Kidney tubule cell (primary cell): ENCODE measurements at places on chromosomes 3 and 15.

DNA sequence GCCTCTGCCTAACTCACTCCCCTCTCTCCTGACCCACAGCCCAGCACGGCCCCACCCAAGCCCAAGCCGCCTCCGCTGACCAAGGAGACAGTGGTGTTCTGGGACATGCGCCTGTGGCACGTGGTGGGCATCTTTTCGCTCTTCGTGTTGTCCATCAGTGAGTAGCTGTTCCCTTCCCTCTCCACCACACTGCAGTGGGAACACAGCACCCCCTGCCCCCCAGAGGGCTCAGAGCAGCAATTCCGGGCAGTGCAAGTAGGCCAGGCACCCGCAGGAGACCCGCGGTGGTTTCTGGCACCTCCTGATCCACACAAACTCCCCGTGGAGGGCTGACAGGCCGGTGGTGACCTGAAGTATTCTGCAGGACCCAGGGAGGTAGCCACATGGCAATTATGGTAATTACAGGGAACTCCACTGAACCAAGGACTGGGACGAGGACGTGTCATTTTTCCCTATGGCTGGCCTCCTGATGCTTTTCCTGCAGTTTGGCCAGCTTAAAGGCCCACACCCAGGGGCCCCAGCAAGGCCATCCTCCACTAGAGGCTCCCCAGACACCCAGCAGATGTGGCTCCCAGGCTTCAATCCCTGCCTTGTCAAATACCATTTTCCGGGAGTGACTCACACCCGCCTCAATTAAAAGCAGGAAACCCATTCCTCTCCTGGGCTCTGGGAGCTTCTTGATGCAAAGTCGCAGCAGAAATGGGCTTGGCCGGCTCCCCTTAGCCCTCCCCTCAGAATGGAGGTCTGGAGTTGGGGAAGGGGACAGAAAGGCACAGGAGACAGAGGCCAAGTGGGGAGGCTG, 4.8 kb downstream of the TMIE start:
- peak; percentile 73 for DNase-seq

- peak; percentile 65 for DNase-seq
These were observed 230.3 kb upstream of the TBL1XR1 start for GRCh38 chr3:177427540-177427939.

DNA sequence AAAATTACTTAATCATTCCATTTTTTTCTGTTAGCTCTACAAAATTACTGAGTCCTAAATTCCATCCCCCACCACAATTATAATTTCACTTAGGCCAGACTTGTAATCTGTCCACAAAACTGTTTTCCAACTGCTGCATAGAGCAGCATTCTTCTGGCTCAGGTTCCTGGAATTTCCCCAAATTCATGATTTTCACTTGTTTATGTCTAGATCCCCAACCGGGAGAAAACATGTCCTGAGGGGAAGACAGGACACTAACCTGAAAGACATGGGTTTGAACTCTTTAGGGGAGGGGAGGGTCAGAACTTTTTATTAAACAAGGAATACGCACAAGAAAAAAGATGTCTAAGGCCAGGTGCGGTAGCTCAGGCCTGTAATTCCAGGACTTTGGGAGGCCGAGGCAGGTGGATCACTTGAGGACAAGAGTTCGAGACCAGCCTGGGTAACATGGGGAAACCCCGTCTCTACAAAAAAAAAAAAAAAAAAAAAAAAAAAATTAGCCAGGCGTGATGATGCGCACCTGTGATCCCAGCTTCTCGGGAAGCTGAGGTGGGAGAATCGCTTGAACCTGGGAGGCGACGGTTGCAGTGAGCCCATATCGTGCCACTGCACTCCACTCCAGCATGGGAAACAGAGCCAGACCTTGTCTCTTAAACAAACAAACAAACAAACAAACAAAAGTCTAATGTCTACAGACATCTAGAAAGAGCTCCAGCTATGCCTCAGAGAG, 1.5 kb downstream of the ETFA start:
- DNase-seq: no peak

- no peak for DNase-seq
These were observed 250.2 kb downstream of the VGLL3 start for GRCh38 chr3:86740751-86741150.

- DNase-seq: peak; percentile 36
These were observed 20.6 kb upstream of the PDE8A start for GRCh38 chr15:84961114-84961452.

DNA sequence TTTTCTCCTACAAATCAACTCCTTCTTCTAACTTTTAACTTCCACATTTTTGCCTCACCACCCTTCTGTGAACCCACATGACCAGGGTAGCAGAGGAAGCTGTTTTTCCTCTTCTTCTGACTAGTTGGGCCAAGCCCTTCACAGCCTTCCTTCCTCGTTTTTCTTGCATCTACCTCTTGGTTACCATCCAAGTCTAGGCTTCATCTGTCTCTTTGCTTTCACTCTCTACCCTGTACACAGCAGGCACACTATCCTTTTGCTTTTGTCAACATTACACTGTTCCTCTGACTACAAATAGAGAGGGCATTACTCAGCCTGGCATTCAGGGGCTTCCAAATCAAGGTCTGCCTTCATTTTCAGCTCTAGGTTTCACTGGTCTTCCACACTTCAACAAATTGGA, 22.0 kb downstream of the SLC9A9 start:
- DNase-seq: no peak

DNA sequence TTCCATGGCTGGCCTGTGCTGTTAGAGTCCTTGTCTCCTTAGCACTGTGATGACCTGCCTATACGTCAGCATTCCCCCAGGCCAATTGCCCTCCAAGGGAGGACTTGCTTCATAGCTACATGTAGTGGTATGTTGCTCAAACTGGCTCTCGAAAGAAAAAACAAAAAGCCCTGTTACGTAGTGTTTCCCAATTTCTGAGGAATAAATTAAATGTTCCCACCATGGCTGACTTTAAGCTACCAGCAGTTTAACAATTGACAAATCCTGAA, 54.6 kb downstream of the WNT7A start:
- peak; percentile 19 for DNase-seq

- DNase-seq: no peak
These were observed 56.8 kb upstream of the IMPG2 start for GRCh38 chr3:101377209-101377608.

DNA sequence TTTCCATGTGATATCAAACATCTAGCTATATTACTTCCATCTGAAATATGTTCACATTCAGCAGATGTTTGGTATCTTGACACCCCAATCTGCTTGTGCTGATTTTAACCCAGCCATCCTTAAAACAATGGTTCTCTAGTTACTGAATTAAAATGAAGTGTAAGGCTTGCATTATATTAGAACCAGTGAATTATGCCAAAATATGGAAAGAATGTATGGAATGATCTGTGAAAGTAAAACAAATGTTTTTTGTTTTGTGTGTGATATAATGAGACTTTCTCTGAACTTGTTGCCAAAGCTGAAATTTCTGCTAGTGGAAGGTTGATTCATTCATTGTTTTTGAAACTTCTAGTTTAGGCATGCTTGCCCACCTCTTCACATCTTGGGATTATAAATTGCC, 317.1 kb downstream of the MEX3B start:
- no peak for DNase-seq

DNA sequence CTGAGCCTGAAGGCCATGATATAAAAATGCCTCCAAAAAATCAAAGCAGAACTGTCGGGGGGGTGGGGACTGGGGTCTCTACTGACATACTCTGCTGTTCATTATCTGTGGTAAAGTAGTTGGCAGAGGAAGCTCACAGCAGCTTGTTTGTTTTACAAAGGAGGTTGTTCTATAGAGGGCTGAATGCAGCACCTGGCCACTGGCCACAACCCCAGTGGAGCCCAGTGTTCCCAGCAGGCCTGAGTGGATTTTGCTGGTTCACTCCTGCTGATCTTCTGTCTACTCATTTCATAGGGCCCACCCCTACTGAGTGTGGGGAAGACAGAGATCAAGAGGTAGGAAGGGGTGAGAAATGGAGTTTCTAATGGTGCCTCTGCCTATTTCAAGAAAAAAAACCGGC, 125.5 kb downstream of the DIPK2A start:
- DNase-seq: no peak

- peak; percentile 30 for DNase-seq
These were observed 19.6 kb downstream of the TIMP4 start for GRCh38 chr3:12139111-12139511.

- no peak for DNase-seq
These were observed 189.3 kb upstream of the SGO1 start for GRCh38 chr3:20375302-20375701.

GRCh38 chr15:85619992-85620689, 174.6 kb downstream of the KLHL25 start:
- DNase-seq: no peak

GRCh38 chr3:126546549-126547239, 12.0 kb downstream of the C3orf22 start:
- no peak for DNase-seq

DNA sequence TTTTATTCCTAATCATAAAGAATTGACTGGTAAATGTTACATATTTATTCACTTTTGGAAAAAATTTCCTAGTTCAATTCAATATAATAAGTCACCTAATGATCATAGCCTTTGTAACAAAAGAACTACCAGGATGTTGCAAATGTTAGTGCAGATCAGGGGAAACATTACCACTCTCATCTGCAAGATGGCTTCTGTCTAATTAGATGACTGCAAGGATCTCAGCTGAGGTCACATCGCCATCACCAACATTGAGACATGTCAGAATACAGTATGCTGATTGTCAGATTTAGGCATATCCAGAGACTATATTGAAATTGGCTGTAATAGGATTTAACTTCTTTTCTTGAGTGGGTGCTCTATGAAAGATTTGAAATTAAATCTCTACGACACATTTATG, 431.4 kb upstream of the AGTR1 start:
- DNase-seq: no peak

GRCh38 chr15:40151991-40152390, 8.9 kb upstream of the BUB1B start:
- peak; percentile 68 for DNase-seq

DNA sequence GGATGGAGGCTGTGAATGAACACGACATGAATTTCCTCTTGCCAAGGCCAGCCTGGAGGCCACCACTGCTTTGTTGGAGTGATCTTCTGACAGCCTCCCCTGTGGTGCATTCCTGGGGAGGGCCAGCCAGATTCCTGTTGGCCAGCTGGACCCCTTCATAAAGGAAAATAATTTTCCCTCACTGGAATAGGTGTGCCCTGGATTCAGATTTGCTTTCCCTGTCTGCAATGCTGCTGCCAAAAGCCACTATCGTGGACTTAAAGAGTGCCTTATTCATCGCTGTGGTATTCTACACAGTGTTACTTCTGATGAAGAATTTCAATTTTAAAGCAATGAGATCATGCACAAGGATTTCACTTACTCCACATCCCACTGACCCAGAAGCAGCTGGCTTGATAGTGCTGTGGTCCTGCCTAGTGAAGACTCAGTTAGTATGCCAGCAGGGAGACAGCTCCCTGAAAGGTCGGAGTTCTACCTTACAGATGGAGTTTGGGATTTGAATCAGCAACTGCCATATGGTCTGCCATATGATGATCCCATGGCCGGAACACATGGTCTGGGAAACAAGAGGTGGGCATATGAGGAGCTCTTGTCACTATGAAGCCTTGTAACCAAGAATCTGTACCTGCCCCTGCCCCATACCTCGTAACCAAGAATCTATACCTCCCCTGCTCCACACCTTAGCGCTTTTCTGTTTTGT, 145.2 kb downstream of the KLF13 start:
- DNase-seq: peak; percentile 86

DNA sequence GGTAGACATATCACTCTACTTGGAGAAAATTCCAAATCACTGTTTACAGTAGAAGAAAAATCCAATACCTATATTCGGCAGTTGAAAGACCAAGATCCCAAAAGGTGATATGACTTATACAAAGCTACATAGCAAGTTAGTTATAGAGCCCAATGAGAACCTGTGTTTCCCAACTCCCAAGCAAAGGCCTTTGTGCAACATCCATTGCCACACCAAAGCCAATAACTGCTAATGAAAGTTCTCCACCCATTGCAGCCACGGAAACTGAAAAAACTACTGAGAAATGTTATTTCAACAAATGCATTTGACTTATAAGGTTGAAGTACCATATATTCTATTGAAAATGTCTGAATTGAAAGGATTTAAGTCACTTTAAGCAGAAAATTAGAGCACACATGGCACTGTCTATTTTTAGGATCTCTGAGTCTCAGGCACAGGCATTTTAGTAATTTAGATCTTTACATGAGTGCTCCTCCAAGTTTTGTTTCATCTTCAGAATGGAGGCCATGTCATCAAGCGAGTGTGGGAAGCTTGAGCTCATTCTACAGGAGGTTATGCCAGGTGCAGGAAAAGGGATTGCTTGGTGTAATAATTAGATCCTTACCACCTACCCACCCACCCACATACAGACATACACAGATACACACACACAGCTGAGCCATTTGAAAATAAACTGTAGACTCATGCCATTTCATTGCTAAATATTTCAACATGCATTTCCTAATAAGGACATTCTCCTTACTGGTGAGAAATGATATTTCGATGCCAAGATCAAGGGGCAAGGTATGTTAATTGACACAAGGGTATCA, 19.7 kb upstream of the ANO10 start:
- DNase-seq: no peak

GRCh38 chr3:20378315-20378714, 192.3 kb upstream of the SGO1 start:
- no peak for DNase-seq

- no peak for DNase-seq
These were observed 28.6 kb downstream of the FNDC3B start for GRCh38 chr3:172067837-172068440.

GRCh38 chr15:49830391-49830790, 209.5 kb downstream of the DTWD1 start:
- peak; percentile 48 for DNase-seq

DNA sequence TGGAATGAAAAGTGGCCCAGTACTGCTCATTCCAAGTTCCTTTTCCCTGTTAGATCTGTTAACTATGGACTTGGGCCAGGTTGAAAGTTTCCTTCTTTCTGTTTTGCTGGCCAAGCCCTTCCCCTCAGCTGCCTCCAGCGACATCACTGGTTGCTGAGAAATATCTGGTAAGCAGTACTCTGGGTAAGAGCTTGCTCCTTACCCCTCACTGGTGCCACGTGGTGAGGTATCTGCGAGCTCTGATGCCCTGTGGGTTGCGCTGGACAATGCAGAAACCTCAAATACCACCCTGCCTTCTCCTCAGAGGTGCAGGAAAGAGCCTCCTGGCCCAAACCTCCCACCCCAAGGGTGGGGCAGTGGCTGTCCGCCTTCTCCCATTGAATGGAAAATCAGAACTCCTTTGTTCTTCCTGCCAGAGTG, 42.9 kb upstream of the APH1B start:
- peak; percentile 38 for DNase-seq

- DNase-seq: no peak
These were observed 54.0 kb downstream of the KCNH8 start for GRCh38 chr3:19202303-19202702.

GRCh38 chr3:119630128-119630879, 30.1 kb downstream of the POPDC2 start:
- peak; percentile 45 for DNase-seq

- DNase-seq: no peak
These were observed 9.7 kb downstream of the WDR5B start for GRCh38 chr3:122406198-122406597.

GRCh38 chr3:132289316-132289715, 27.9 kb upstream of the ACP3 start:
- DNase-seq: no peak

GRCh38 chr3:127884041-127884440, 31.0 kb upstream of the KBTBD12 start:
- DNase-seq: no peak

- DNase-seq: no peak
These were observed 15.6 kb downstream of the GADL1 start for GRCh38 chr3:30878862-30879261.
